ENCODE measurements at places on chromosomes 1 and 21.
A peak's percentile ranks its signal among the peaks of the same experiment; 100 is the strongest.

DNA sequence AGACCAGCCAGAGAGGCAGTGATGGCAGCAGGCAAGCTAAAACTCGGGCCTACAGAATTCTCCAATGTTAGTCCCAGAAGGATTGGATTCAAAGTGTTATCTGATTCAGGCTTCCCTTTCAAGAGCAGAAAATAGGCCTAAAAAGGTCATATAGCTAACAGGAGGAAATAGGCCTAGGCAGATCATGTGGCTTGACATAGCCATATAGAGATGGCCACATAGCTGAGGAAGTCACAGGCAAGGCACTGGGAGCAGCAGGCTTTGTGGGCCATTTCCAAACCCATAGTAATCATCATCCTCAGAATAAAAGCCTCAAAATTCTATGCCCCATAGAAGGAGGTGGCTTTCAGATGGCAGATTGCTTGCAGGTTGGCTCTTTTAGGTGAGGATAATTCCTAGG, 29.0 kb upstream of the LMO4 start:
- DNase-seq = no peak

GRCh38 chr1:173400387-173400995, 76.6 kb upstream of the PRDX6 start:
- no peak for DNase-seq

GRCh38 chr21:39562791-39563770, 49.7 kb upstream of the B3GALT5 start:
- no peak for DNase-seq

GRCh38 chr1:103337779-103338178, 187.7 kb upstream of the RNPC3 start:
- DNase-seq = no peak

GRCh38 chr1:17470021-17470799, 30.7 kb upstream of the RCC2 start:
- DNase-seq = no peak

DNA sequence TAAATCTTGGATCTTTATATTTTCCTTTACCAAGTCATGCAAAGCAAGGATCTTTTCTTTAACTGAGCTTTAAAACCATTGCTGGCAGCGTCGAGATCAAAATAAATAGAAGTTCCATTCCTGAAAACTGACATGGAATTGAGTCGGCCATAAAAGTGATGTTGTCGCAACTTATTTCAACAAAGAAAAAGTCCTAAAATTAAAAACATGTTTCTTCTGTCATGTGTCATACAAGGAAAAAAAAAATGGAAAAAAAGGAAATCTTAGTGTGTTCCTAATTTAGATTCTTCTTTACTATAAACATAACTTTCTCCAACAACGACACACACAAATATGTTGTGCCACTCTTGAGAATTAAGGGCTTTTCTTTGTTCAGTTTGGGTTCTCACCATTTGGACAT, 34.9 kb downstream of the GREM2 start:
- DNase-seq = no peak

GRCh38 chr1:220789532-220790147, 2.9 kb downstream of the MTARC1 start:
- no peak for DNase-seq

DNA sequence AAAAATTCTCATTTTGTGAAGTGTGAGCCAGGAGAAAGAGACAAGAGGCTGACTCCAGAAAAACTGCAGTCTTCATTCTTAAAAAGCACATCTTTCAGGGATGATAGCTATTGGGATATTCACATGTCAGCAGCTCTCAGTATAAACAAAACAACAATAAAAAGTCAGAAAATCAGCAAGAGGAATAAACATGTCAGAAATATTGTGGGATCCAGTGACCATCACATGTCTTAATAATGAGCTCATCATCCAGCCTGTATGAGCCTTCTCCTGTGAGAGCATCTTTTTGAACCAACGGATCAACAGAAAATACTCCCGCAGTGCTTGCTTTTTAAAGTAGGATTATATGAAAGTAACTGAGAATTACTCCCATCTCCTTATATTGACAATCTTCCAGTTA, 241.6 kb downstream of the SMYD3 start:
- no peak for DNase-seq

- DNase-seq = no peak
Measured at GRCh38 chr1:38332649-38333310, 286.2 kb upstream of the POU3F1 start.

DNA sequence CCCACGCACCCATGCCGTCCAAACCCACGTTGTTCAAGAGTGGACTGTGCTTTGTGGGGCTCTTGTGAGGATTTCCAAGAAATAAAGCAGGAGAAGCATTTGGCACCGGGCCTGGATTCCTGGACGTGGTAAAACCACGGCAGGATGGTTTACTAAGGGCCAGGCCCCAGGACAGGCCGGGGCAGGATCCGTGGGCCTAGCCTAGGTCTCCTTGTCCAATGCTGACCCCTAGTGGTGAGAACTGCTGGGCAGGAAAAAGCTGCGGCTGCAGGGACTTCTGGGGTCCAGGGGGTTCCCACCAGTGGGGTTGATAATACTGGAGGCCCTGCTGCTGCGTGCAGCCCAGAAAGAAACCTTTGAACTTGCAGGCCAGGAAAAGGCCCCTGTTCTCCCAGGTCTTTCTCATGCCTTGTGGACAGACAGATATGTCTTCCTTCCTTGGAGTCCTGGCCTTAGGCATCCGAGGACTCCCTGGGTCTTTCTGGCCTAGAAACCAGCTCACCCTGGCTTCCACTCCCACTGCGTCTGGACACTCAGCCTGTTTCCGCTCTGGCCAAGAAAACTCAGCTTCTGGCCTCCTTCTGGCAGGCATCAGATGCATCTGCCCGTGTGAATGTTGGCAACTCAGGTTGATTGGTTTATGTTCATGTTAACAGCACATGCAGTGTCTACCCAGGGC, 106.9 kb upstream of the TMEM51 start:
- peak; percentile 28 for DNase-seq

GRCh38 chr1:12112711-12113161, 49.6 kb downstream of the TNFRSF8 start:
- no peak for DNase-seq

DNA sequence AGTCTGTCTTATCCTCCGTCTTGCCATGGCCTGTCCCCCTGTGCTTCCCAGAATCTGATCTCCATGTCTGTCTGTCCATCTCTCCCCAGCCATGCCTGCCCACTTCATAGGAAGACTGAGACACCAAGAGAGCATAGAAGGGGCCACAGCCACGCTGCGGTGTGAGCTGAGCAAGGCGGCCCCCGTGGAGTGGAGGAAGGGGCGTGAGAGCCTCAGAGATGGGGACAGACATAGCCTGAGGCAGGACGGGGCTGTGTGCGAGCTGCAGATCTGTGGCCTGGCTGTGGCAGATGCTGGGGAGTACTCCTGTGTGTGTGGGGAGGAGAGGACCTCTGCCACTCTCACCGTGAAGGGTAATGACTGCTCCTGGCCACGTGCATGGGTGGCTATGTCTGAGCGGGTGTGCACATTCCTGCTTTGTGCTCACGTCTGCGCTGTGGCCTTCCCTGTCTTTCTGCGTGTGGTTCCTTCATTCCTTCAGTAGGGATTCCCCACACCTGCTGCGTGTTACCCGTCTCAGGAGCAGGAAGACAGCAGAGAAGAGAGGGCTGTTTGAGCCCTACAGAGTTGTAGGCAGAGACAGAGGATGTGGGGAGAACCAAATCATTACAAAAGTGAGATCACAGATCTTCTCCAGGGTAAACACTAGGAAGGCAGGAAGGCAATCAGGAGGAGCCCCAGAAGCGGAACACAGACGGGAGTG, 80.8 kb downstream of the OBSCN start:
- no peak for DNase-seq

DNA sequence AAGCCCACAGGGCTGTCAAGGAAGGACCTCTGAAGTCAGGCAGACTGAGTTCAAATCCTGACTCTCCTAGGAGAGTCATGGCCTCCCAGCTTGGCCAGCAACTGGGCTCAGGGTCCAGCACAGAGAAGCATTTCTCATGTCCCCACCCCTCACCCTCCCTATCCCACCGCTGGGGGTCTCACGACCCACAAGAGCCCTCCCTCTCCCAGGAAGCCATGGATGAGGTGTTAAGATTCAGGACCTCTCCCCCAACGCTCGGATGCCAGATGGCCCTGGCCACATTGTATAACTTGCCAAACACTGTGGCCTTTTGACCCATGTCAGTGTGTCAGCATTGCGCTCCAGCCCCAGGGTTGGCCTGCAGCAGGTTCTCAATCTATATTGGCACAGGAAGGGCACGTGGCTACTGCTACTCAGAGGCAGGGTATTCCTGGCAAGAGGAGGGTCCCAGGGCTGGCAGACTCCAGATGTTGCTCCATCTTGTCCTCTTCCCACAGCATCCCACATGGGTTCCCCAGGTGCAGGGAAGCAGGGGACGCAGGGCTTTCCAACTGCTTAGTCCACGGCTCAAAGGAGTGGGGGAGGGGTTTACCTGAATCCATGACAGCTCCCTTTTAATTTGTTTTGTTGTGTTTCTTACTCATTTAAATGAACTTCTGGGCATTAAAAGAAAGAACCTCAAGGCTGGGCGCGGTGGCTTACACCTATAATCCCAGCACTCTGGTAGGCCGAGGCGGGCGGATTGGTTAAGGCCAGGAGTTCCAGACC, 10.5 kb downstream of the SLC2A1 start:
- no peak for DNase-seq

GRCh38 chr1:93810316-93810715, 68.7 kb downstream of the DNTTIP2 start:
- no peak for DNase-seq

GRCh38 chr1:237232501-237232900, 190.5 kb downstream of the RYR2 start:
- DNase-seq = no peak

- no peak for DNase-seq
Measured at GRCh38 chr1:235783148-235783776, 83.4 kb downstream of the LYST start.

DNA sequence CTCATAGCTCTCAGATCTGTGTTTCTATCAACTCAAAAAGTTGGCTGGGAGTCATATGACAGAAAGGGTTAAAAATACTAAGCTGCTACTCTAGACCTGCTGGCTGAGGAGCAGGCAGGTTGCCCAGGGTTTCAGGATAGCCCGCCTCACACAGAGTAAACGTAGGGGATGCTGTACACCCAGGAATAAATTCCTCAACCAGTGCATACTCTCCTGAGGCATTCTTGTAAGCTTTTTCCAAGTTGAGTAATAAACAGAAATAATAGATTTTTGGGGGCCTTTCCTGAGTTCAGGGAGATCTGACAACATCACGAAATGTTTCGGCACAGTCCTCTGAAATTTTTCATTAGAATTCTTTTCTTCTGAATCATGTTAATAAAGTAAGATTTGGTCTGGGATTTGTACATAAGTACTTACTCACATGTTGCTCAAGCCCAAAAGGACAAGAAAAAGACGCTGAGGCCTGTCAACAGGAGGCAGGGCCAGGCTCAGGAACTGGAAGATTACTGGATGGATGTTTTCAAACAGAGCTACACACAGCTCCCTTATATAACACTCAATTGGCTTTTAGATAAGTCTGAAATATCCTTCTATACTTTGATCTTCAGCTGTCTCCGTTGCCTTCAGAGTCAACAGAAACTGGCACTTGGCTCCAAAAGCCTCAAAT, 41.0 kb downstream of the TGFBR3 start:
- DNase-seq = no peak

GRCh38 chr1:162389971-162390370, 8.4 kb downstream of the C1orf226 start:
- DNase-seq = no peak
